A549 treated with CORT108297 at 1 μM for 4 hours (cell line): ENCODE measurements at places on chromosomes 11 and 22. TPM values are rescaled to one million over a fixed set of nuclear protein-coding genes. Genes with fewer than 3 reads are reported as not detected.

CFAP300 gene
- total RNA-seq: 4.9 to 6.9 TPM (median 6.1 TPM) in 5 replicates

QSER1 gene
- total RNA-seq: 13.2 to 18.9 TPM (median 18.2 TPM) in 5 replicates

OR2AG1 gene
- not detected in 5 replicates for total RNA-seq

C1QTNF5 gene
- not detected in 5 replicates for total RNA-seq

KCNE3 gene
- 0.05 TPM in 1 of 5 replicates, not detected in the others for total RNA-seq

OSM gene
- 0.05 TPM in 1 of 5 replicates, not detected in the others for total RNA-seq

IGSF9B gene
- 0.54 to 1.7 TPM (median 1.1 TPM) in 5 replicates for total RNA-seq

VPREB3 gene
- total RNA-seq: 0.82 to 1.9 TPM (median 1.00 TPM) in 5 replicates

GLYATL1 gene
- total RNA-seq: 0.15 TPM in 1 of 5 replicates, not detected in the others

VSIG10L2 gene
- total RNA-seq: not detected in 5 replicates

GAL3ST1 gene
- total RNA-seq: 6.1 to 10.2 TPM (median 9.2 TPM) in 5 replicates

CRYBB3 gene
- 0.22 TPM in 1 of 5 replicates, not detected in the others for total RNA-seq

GRIA4 gene
- total RNA-seq: not detected in 5 replicates

MCM5 gene
- 58.3 to 98.3 TPM (median 83.8 TPM) in 5 replicates for total RNA-seq

MFRP gene
- total RNA-seq: not detected in 5 replicates

FOSL1 gene
- 148 to 236 TPM (median 164 TPM) in 5 replicates for total RNA-seq

MRGPRX3 gene
- total RNA-seq: 0.06 to 0.09 TPM in 2 of 5 replicates, not detected in the others

SAA1 gene
- total RNA-seq: 0.42 to 1.3 TPM (median 0.66 TPM) in 5 replicates

TSPAN32 gene
- not detected in 5 replicates for total RNA-seq
